ENCODE measurements at places on chromosomes 4 and X.

GRCh38 chr4:67790721-67791120 lies 36.5 kb upstream of the GNRHR start:
- DNase-seq: no peak

- DNase-seq: peak; percentile 65
Measured at GRCh38 chrX:130975947-130976346, 72.9 kb upstream of the ENOX2 start.

GRCh38 chrX:95884186-95884585 lies 800.5 kb upstream of the DIAPH2 start:
- DNase-seq: no peak

DNA sequence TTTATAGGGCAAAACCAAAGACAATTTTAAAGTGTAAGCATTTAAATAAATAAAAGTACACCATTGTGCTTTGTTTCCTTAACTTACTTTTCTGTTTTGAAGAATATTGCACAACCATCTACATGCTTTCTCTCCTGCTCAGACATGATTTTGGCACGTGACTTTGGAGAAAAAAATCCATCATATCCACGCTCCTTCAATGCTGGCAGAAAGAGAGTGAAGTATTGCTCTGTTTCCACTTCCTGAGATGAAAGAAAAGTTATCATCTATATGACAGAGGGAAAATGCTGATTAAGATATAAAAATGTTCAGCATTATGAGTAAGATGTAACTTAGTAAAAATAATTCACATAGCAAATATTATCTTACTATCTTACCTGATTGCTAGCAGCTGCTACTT lies 77.1 kb downstream of the CNOT6L start:
- no peak for DNase-seq

- DNase-seq: no peak
Measured at GRCh38 chr4:108662629-108663028, 12.2 kb downstream of the OSTC start.

DNA sequence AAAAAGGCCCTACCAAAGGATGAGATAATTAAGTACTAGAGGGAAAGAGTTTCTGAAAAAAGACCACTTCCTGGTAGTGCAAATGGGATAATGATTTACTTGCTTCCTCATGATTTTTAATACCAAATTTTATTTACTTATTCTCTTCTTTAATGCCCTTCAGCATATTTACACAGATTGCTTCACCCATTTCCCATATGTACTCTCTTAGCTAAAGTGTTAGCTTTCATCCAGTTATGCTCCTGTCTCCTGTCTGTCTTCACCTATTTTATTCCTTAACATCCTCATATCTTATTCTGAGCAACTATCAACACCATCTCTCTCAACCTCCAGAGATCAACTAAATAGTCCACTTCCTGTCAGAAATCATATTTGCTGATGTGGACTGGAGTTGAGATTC lies 183.2 kb upstream of the HS3ST1 start:
- no peak for DNase-seq

GRCh38 chr4:40471923-40472322 lies 136.8 kb downstream of the CHRNA9 start:
- DNase-seq: no peak
